ENCODE measurements at places on chromosomes 11 and 22.

- ATAC-seq: peak; percentile 41
Measured at GRCh38 chr11:75350743-75351540, 519 bp downstream of the ARRB1 start.

- ATAC-seq: no peak
Measured at GRCh38 chr22:41668971-41669911, 19.4 kb downstream of the SNU13 start.

DNA sequence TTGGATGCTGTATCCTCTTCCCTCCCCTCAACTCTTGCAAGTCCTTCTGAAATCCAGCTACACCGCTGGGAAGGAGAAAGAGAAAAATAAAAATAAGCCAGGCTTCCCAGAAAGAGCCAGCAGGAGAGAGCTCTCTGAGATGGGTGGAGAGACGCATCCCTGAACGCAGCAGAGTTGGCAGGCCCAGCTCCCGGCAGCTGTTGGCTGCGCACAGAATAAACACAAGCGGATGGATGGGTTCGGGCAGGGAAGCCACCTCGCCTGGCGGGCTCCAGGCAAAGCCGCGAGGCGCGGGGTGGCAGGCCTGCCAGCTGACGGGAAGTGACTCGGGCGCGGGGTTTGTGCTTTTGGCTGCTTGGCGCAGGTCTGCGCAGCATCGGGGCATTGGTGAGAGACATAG is 537.7 kb downstream of the MIAT start:
- ATAC-seq: peak; percentile 86

DNA sequence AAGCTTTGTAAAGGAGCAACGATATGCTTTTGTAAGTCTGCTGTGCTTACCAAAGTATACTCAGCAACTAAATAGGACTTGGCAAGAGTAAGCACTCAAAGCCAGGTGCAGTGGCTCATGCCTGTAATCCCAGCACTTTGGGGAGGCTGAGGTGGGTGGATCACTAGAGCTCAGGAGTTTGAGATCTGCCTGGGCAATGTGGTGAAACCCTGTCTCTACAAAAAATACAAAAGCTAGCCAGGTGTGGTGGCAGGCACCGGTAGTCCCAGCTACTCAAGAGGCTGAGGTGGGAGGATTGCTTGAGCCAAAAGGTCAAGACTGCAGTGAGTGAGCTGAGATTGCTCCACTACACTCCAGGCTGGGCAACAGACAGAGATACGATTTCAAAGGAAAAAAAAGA is 67.5 kb downstream of the PAK1 start:
- ATAC-seq: no peak

GRCh38 chr22:46858181-46858771 is 95.8 kb downstream of the TBC1D22A start:
- no peak for ATAC-seq

- no peak for ATAC-seq
Measured at GRCh38 chr11:42239188-42239587, 779.7 kb upstream of the LRRC4C start.

DNA sequence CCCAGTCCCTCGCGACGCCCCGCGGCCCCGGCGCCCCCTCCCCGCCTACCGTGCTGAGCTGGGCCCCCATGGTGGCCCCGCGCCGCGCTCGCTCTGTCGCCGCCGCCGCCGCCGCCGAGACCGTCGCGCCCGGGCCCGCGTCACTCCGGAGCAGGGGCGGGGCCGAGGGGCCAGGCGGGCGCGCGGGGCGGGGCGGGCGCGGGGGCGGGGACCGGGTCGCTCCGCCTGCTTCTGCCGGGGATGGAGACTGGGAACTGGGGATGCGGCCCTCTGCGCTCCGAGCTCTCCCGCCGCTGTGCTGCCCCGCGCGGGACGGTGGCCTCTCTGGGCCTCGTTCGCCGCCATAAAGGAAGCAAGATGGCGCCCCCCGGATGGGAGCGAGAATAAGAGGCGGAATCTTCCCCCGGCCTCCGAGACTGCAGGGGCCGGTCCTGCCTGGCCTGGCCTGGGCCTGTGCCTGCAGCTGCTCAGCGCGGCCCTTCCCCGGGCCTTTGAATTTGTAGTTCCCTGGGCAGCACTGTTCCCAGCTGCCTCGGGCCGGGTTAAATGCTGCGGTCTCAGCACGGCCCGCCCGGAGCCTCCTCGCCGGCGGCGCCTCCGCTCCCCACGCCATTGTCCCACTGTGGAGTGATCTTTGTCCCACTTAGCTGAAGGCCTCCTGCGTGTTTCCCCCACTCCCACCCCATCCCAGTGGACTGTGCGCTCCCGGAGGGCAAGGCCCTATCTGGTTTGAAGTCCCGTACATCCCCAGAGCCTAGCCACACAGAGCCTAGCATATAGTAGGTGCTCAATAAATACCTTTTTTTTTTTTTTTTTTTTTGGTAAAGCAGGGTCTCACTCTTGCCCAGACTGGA is at the start of gene CYB5R3:
CYB5R3 (minus strand) TSS at position 147 of the 854 bp plus-strand sequence; CDS start at position 70, 77 bp downstream.
- peak; percentile 91 for ATAC-seq

DNA sequence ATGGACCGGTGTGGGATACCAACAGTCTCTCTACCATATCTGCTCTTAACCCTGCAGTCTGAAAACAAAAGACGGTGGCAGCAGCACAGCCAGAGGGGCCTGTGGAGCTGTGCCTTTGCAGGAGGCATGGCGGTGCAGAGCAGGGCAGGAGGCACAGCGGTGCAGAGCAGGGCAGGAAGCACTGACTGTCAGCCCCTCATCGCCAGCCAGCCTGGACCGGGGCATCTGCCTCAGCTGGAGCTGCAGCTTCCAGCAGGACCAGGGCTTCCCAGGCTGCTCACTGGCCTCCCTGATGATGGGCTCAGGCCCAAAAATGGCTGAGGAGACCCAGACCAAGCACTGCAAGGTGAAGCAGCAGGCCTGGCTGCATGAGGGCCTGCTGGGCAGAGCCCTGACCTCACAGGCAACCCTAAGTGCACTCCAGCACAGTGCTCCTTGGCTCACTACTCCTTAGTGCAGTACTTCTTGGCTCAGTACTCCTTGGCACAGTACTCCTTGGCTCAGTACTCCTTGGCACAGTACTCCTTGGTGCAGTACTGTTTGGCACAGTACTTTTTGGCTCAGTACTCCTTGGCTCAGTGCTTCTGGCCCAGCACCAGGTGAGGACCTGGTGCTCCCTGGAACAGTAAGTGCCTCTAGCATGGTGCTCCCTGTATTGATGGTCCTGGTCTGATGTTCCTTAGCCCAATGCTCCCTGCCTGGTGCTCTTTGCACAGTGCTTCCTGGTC is 78.0 kb downstream of the DHCR7 start:
- ATAC-seq: no peak

- no peak for ATAC-seq
Measured at GRCh38 chr11:74926304-74927030, 22.4 kb downstream of the XRRA1 start.

- ATAC-seq: no peak
Measured at GRCh38 chr11:70002433-70002832, 75.7 kb upstream of the ANO1 start.

- peak; percentile 98 for ATAC-seq
Measured at GRCh38 chr11:72069787-72070251, 10.5 kb downstream of the NUMA1 start.

GRCh38 chr11:125679837-125680236 is 810 bp downstream of the ACRV1 start:
- no peak for ATAC-seq

DNA sequence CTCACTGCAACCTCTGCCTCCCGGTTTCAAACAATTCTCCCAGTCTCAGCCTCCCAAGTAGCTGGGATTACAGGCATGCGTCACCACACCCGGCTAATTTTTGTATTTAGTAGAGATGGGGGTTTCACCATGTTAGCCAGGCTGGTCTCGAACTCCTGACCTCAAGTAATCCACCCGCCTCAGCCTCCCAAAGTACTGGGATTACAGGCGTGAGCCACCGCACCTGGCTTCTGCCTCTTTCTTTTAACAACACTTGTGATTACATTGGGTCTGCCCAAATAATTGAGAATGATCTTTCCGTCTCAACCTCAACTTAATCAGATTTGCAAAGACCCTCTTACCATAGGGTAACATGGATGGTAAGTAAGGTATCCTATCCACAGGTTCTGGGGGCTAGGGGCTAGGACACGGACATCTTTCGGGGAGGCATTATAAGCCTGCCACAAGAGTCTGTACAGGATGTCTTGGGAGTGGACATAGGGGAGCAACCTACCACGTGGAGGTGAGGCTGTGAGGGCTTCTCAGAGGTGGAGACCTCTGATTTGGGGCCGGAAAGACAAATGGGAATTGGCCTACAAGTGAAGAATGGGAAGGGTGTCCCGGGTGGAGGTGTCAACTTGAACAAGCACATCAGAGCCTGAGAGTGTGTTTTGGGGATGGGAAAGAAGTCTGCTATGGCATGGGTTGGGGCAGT is 2.7 kb upstream of the CBX6 start:
- ATAC-seq: no peak

DNA sequence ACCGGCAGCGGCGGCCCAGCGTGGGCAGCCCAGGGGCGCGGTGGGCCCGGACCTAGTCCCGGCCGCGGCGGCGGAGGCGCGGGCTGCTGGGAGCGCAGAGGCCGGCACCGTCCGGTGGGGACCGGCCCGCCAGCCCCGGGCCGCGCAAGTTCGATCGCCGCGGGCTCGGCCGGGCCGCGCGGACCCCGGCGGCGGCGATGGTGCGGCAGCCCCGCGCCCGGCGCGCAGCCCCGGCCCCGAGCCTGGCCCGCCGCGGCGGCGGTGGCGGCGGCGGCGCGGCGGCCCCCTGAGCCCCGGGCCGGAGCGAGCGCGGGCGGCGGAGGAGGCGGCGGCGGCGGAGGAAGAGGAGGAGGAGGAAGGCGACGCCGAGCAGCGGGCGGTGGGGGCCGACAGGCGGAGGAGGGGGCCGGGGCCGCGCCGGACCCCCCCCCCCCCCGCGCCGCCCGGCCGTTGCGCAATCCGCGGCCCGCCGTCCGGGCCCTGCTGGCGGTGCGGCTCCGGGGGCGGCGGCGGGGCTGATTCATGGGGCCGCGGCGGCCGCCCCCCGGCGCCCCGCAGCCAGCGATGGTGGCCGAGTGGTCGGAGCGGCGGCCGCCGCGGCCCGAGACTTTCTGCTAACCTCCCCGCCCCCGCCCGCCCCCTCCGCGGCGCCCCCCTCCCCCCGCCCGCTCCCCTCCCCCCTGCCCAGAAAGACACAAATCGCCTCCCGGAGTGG is 1251.9 kb downstream of the BRD1 start:
- ATAC-seq: no peak

GRCh38 chr11:129945373-129945772 is 50.0 kb upstream of the NFRKB start:
- no peak for ATAC-seq

DNA sequence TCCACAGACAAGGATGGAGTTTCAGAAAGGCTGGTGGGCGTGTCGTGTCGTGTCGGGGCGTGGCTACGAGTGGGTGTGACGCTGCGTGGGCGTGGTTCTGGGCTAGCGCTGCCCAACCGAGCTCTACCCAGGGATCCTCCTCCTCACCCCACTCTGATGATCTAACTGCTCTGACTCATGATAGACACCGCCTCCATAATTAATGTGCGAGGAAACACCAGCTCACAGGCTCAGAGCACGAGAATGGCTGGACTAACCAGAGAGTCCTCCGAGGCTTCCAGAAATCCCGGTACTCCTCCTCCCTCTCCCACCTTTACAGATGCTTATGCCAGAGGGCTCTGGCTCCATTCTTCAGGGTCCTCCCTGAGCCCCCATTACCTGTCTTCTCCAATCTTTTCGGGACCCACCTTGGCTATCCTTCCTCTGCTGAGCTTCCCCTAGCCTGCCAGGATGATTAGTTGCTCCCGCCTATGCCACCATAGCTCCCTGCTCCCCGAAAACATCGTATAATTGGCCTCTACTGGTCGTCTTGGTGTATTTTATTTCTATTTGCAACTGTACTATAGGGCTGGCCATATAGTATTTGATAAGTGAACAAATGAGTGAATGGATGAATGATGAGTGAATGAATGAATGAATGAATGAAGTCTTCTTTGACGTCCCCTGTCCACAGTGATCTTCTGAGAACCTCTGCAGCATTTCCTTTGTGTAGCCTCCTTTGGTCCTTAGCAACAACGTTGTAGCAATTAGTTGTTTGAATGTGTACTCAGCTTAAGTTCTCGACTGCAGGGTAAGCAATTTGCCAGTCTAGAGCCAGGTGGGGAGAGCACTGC is 21.7 kb downstream of the TMPRSS13 start:
- ATAC-seq: peak; percentile 97

DNA sequence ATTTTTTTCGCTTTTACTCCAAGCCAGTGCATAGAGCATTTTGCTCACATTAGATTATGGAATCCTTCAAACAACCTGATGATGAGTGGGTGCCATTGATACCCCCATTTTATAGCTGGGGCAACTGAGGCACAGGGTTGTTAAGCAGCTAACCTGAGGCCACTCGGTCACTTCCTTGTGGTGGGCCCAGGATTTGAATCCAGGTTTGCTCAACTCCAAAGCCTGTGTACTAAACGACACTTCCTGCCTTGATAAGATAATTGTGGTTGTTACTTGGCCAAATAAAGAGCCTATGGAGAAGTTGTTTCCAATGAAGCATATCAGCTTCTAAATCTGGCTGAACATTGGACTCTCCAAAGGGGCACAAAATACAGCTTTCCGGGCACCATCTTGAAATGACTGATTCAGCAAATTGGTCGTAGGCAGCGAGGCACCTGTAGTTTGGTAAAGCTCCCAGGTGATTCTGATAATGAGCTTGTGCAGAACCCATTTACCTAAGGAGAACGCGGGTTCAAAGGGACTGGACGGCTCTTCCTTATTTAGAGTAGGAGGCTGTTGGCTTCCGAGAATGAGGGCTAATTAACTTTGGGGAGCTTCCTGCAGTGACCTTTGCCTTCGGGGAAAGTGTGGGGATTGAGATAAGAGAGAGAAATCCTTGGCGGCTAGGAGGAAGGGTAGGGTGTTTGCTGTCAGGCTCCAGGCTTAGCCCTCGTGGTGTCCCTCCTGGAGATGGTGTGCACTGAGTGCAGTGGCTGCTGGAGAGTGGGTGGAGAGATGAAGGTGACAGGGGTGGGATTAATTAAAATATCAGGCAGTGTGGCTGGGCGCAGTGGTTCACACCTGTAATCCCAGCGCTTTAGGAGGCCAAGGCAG is 17.5 kb upstream of the EHF start:
- ATAC-seq: no peak

- peak; percentile 33 for ATAC-seq
Measured at GRCh38 chr11:12433571-12434324, 56.4 kb downstream of the PARVA start.

- ATAC-seq: no peak
Measured at GRCh38 chr11:13309156-13309555, 31.6 kb downstream of the BMAL1 start.

- ATAC-seq: no peak
Measured at GRCh38 chr11:16610738-16611388, 127.6 kb upstream of the C11orf58 start.

DNA sequence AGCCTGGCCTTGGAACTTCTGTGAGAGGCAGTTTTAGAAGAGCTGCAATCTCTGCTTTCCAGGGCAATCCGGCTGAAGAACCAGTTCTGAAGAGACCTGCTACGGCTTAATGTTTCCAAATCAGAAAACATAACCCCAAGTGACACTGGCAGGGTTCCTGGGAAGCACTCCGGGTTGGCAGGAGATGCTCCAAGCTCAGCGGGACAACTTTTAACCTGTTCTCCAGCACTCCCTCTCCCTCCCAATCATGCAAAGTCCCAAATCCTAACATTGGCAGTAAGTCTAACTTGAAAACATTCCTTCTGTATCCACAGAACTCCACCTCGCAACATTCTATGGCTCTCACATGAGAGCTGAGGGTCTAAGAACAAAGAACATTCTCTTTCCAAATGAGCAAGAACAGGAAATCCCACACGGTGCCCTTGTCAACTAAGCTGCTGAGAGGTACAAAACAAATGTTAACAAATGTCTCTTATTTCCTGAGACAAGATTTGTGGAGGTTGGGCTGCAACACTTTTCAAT is 48.5 kb upstream of the MN1 start:
- ATAC-seq: peak; percentile 39

All from gastroesophageal sphincter (tissue), 4 donors.